Esophagus squamous epithelium (tissue), 5 donors: ENCODE measurements at places on chromosomes 2 and 18. TPM values are rescaled to one million over a fixed set of nuclear protein-coding genes. Genes with fewer than 3 reads are reported as not detected.

- no peak overlapping the region for H3K27ac ChIP-seq
- H3K27me3 ChIP-seq = no peaks in the 10 kb centered on the region
- no peak for DNase-seq
- no peaks in the 10 kb centered on the region for H3K4me1 ChIP-seq
- peaks cover 11% of the 10 kb centered on the region for H3K36me3 ChIP-seq
- no peak overlapping the region for H3K4me3 ChIP-seq
These were observed 36.7 kb downstream of the UXS1 start for GRCh38 chr2:106157416-106157815.

DNA sequence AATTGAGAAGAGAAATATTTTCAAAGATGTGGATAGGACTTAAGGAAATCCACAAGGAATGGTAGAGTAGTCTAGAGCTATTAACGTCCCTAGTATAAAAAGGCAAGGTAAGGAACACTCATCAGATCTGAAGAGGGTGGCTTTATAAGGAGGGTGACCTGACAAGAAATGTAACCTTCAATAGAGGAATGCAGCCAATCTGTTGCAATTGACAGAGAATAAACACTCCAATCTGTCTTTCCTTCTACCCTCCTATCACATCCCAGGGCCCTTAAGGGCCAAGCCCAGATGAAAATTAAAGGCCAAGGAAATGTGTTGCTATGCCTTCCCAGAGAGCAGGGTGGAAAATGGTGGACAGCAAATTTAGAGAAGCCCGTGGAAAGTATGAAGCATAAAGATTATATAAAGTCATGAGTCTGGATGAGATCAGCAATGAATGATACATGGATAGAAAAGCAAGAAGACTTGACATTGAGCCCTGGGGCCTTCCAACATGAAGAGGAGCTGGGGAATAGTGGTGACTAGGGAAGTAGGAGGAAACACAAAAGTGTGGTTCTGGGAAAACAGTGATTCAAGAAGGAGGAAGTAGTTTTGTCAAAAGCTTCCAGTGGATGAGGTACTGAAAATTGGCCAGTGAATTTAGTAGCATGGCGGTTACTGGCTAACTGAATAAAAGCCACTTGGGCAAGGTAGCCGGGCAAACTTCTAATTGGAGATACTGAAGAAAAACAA is 270.6 kb upstream of the TANK start:
- no peaks in the 10 kb centered on the region for H3K27me3 ChIP-seq
- DNase-seq = no peak
- H3K36me3 ChIP-seq = no peaks in the 10 kb centered on the region
- H3K27ac ChIP-seq = no peak overlapping the region
- no peaks in the 10 kb centered on the region for H3K4me1 ChIP-seq

DNA sequence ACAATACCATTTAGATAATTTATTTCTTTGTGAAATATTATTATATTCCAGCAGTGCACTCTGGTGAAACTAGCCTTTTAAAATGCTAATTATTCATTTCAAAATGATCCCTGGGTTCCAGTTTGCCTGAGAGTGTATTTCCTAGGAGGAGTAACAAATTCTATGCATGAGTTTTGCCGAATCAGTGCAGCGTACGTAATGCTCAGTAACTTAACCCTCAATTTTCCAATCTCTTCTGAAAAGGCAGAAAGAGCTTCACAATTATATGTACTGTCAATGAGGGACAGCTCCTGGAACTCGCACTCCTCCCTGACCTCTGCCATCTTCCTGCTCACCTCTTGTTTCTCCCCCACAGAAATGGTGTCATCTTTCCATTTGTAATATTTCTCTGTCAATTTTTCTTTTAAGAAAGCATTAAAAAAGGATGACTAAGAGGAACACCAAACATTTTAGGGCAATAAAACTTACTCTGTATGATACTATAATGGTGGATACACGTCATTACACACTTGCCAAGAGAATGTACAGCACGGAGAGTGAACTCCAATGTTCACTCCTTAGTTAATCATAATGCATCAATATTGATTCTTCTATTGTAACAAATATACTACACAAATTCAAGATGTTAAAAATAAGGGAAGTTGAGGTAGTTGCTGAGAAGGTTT is 25.7 kb upstream of the XIRP2 start:
- H3K27me3 ChIP-seq = no peaks in the 10 kb centered on the region
- H3K4me3 ChIP-seq = no peak overlapping the region
- H3K27ac ChIP-seq = no peak overlapping the region
- no peaks in the 10 kb centered on the region for H3K4me1 ChIP-seq
- DNase-seq = no peak
- H3K36me3 ChIP-seq = no peaks in the 10 kb centered on the region

- H3K27me3 ChIP-seq = no peaks in the 10 kb centered on the region
- H3K4me1 ChIP-seq = peaks cover 37% of the 10 kb centered on the region
- DNase-seq = no peak
- H3K27ac ChIP-seq = peak overlapping the region; percentile 47
- no peak overlapping the region for H3K4me3 ChIP-seq
These were observed 52.1 kb downstream of the SLC38A11 start for GRCh38 chr2:164903204-164903603.

GRCh38 chr2:96502891-96503636 is 2.1 kb downstream of the NEURL3 start:
- DNase-seq = no peak
- H3K27ac ChIP-seq = no peak overlapping the region
- H3K36me3 ChIP-seq = no peaks in the 10 kb centered on the region
- H3K4me3 ChIP-seq = no peak overlapping the region

DNA sequence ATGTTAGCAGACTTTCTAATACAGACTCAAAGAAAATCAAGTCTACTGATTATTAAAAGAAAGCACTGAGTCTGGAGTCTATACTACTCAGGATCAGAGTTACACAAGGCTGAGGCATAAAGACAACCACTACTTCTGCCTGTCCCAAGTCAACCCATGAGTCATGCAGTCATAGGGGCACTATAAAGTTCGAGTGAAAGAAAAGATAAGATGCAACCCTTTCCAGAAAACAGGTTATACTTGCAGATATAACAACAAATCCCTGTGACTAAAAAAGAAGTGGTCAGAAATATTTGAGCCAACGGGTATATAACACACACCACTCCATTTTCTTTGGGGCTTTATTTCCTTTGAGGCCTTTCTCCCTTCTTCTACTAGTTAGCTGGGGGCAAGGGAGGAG is 18.6 kb upstream of the SCRN3 start:
- no peaks in the 10 kb centered on the region for H3K27me3 ChIP-seq
- H3K36me3 ChIP-seq = peaks cover 15% of the 10 kb centered on the region
- H3K4me3 ChIP-seq = no peak overlapping the region
- no peaks in the 10 kb centered on the region for H3K4me1 ChIP-seq
- H3K27ac ChIP-seq = no peak overlapping the region
- no peak for DNase-seq

- H3K4me1 ChIP-seq = no peaks in the 10 kb centered on the region
- no peak overlapping the region for H3K4me3 ChIP-seq
- H3K27ac ChIP-seq = no peak overlapping the region
- no peaks in the 10 kb centered on the region for H3K36me3 ChIP-seq
- no peak for DNase-seq
These were observed 59.2 kb downstream of the INHBB start for GRCh38 chr2:120404941-120405758.

DNA sequence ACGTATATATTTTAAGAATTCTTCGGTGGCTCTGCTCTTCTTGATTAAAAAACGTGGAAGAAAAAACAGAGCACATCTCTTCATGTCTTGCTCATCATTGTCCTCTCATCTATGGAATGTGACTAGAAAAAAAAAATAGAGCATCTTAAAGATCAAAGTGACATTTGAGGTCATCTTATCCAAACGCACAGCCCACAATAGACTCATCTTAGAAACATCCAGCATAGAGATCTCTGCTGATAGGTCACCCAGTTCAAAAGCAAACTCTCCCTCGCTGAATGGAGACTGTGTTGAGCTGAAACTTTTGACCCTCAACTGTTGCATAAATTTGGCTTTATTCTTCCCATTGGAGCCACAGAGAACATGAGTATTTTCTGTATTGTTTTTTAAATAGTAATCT is 65.2 kb downstream of the CMPK2 start:
- H3K4me3 ChIP-seq = no peak overlapping the region
- no peaks in the 10 kb centered on the region for H3K36me3 ChIP-seq
- no peak overlapping the region for H3K27ac ChIP-seq
- DNase-seq = no peak

The KIAA2012 gene
- total RNA-seq = not detected

The ADAM23 gene
- 10.1 TPM for total RNA-seq

The MC2R gene
- total RNA-seq = not detected
